ENCODE measurements at places on chromosomes 1 and 21.

- no peaks in the 10 kb centered on the region for H3K27me3 ChIP-seq
- H3K4me1 ChIP-seq = no peaks in the 10 kb centered on the region
- H3K36me3 ChIP-seq = no peaks in the 10 kb centered on the region
- H3K4me3 ChIP-seq = no peak overlapping the region
These were observed 38.8 kb downstream of the RPL5 start for GRCh38 chr1:92870591-92870990.

DNA sequence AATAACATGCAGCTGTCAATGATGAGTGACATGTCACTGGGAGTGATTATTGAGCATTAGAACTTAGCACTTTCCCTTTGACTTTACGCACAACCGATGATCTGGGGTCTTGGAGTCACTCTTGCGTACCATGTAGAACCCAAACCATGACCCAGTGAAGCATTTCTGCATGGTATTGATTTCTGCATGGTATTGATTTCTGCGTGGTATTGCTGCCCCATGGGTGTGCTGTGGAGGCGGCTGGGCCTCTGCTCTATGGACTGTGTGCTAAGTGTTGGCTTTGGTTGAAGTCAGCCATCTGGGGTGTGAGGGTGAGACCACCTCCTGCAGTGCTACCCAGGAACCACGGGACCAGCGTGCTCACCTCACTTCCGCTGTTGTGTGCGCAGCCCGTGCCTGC, 98.0 kb downstream of the ADARB1 start:
- no peak for DNase-seq
- H3K27me3 ChIP-seq = no peaks in the 10 kb centered on the region
- H3K4me3 ChIP-seq = no peak overlapping the region
- H3K4me1 ChIP-seq = peaks cover 13% of the 10 kb centered on the region
- peaks cover 4% of the 10 kb centered on the region for H3K36me3 ChIP-seq

GRCh38 chr1:205124726-205125125, 2.9 kb upstream of the RBBP5 start:
- H3K27me3 ChIP-seq = no peaks in the 10 kb centered on the region
- no peak overlapping the region for H3K27ac ChIP-seq
- H3K4me3 ChIP-seq = peak overlapping the region; percentile 48
- no peak for DNase-seq
- H3K4me1 ChIP-seq = peaks cover 30% of the 10 kb centered on the region

- no peak overlapping the region for H3K27ac ChIP-seq
- peaks cover 3% of the 10 kb centered on the region for H3K36me3 ChIP-seq
- no peak overlapping the region for H3K4me3 ChIP-seq
These were observed 24.0 kb downstream of the NADK start for GRCh38 chr1:1754051-1754815.

- H3K27ac ChIP-seq = no peak overlapping the region
- H3K27me3 ChIP-seq = peaks cover 48% of the 10 kb centered on the region
- no peak for DNase-seq
- peaks cover 29% of the 10 kb centered on the region for H3K4me1 ChIP-seq
- no peaks in the 10 kb centered on the region for H3K36me3 ChIP-seq
- H3K4me3 ChIP-seq = no peak overlapping the region
These were observed 118.4 kb downstream of the KCNN3 start for GRCh38 chr1:154751690-154752089.

DNA sequence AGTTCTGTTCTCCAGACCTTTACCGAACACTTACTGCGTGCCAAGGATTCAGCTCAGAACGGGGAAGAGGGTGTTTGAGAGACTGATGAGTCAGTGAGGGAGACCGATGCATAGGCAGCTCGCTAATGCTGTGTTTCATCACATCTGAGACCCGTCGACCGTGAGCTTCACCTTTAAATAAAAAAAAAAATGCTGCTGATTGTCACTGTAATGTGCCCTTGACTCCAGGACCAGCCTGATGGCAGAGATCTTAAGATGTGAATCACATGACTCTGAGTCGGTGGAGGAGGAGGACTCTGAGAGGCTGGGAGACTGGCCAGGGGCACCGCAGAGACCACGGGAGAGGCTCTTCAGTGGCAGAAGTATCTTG, 28.8 kb downstream of the SPSB1 start:
- peaks cover 11% of the 10 kb centered on the region for H3K27me3 ChIP-seq
- no peak for DNase-seq
- no peaks in the 10 kb centered on the region for H3K36me3 ChIP-seq
- H3K4me1 ChIP-seq = peaks cover 32% of the 10 kb centered on the region
- H3K4me3 ChIP-seq = no peak overlapping the region

GRCh38 chr1:112722601-112723510, 7.7 kb upstream of the PPM1J start:
- H3K27me3 ChIP-seq = peaks cover 13% of the 10 kb centered on the region
- peak overlapping the region; percentile 89 for H3K4me3 ChIP-seq
- H3K4me1 ChIP-seq = peaks cover 37% of the 10 kb centered on the region
- H3K27ac ChIP-seq = peak overlapping the region; percentile 99
- DNase-seq = peak; percentile 55

- no peaks in the 10 kb centered on the region for H3K27me3 ChIP-seq
- no peak for DNase-seq
- peak overlapping the region; percentile 98 for H3K27ac ChIP-seq
- peaks cover 41% of the 10 kb centered on the region for H3K4me1 ChIP-seq
- peak overlapping the region; percentile 86 for H3K4me3 ChIP-seq
These were observed 923 bp upstream of the SHC1 start for GRCh38 chr1:154971341-154971998.

DNA sequence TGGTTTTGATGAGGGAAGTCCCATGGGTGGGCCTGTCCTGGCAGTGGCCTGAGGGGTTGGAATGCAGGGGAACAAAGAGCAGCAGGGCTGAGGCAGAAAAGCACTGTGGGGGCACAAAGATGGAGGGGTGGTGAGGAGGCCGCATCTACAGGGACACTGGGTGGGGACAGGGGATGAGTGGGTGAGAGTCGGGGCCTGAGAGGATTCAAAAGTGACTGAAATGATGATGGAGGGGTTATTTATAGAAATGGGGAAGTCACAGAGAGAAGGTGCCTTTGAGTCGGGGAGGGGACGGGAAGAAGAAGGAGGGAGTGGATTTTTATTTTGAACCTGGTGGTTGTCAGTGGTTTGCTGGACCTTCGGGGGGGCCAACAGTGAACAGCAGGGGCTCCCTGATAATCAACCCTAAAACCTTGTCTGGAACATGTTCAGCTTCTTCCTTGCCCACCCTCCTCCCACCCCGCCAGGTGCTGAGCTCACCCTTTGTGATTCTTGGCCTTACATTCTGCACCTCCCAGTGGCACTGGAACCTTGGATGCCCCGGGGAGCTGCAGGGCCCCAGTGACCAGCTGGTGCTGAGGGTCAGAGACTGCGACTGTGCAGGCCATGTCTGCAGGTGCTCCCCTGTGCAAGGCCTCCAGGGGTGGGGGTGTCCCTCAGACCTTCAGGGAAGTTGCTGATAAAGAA, 42.9 kb downstream of the IER5 start:
- H3K4me3 ChIP-seq = no peak overlapping the region
- no peaks in the 10 kb centered on the region for H3K36me3 ChIP-seq
- DNase-seq = no peak

- no peak for DNase-seq
- H3K27me3 ChIP-seq = no peaks in the 10 kb centered on the region
- peaks cover 17% of the 10 kb centered on the region for H3K4me1 ChIP-seq
- peaks cover 5% of the 10 kb centered on the region for H3K36me3 ChIP-seq
- no peak overlapping the region for H3K27ac ChIP-seq
- no peak overlapping the region for H3K4me3 ChIP-seq
These were observed 87.5 kb downstream of the ASTN1 start for GRCh38 chr1:177077006-177077405.

DNA sequence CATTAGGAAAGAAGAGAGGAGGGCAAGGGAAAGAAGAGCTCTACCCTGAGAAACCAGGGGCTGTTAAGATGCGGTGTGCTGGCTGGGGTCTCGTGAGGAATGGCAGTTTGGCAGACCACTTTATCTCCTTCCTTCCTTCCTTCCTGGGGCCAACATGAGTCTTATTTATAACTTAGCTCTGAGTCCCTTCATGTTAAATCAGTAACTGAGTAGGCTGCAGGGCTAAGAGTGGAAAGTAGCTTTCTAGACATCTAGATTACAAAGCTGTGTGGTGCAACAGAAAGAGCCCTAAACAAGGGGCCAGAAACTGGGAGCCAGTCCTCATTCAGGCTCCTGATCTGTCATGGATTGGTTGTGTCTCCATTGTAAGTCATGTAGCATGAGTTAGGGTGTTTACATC, 135.4 kb upstream of the DUSP10 start:
- H3K27me3 ChIP-seq = peaks cover 6% of the 10 kb centered on the region
- H3K4me1 ChIP-seq = no peaks in the 10 kb centered on the region
- no peak overlapping the region for H3K4me3 ChIP-seq
- H3K36me3 ChIP-seq = no peaks in the 10 kb centered on the region

- DNase-seq = peak; percentile 58
- no peaks in the 10 kb centered on the region for H3K27me3 ChIP-seq
- H3K4me3 ChIP-seq = peak overlapping the region; percentile 69
- no peaks in the 10 kb centered on the region for H3K4me1 ChIP-seq
- H3K27ac ChIP-seq = no peak overlapping the region
These were observed 2.2 kb upstream of the TESK2 start for GRCh38 chr1:45493116-45493697.

GRCh38 chr1:183505454-183506089, 33.3 kb downstream of the SMG7 start:
- H3K27ac ChIP-seq = no peak overlapping the region
- no peak for DNase-seq
- peaks cover 2% of the 10 kb centered on the region for H3K4me1 ChIP-seq
- no peaks in the 10 kb centered on the region for H3K36me3 ChIP-seq

GRCh38 chr1:162906485-162906884, 45.5 kb upstream of the CCDC190 start:
- H3K27me3 ChIP-seq = no peaks in the 10 kb centered on the region
- no peaks in the 10 kb centered on the region for H3K36me3 ChIP-seq
- DNase-seq = no peak
- H3K4me1 ChIP-seq = no peaks in the 10 kb centered on the region
- H3K4me3 ChIP-seq = no peak overlapping the region
- H3K27ac ChIP-seq = no peak overlapping the region

DNA sequence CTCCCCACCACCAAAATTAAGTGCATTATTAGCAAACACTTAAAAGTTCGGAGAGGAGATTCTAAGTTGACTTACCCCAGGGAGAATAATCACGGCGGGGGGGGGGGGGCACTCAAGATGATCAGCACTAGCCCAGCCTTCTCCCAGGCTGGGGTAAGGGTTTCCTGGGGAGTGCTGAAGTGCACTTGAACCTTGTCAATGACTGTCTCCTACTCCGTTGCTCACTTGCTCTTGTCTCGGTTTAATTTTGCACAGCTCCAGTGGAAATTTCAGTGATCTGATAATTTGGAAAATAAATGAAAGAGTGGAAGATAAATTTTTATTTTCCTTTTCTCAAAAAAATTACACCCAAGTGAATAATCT, 59.2 kb downstream of the PBX1 start:
- peaks cover 27% of the 10 kb centered on the region for H3K4me1 ChIP-seq
- no peaks in the 10 kb centered on the region for H3K27me3 ChIP-seq
- H3K4me3 ChIP-seq = no peak overlapping the region
- H3K27ac ChIP-seq = no peak overlapping the region

All from neural crest cell (in vitro differentiated cells).